Stromal cell of bone marrow (primary cell): ENCODE measurements at places on chromosomes 6 and 20.
A peak's percentile ranks its signal among the peaks of the same experiment; 100 is the strongest.

DNA sequence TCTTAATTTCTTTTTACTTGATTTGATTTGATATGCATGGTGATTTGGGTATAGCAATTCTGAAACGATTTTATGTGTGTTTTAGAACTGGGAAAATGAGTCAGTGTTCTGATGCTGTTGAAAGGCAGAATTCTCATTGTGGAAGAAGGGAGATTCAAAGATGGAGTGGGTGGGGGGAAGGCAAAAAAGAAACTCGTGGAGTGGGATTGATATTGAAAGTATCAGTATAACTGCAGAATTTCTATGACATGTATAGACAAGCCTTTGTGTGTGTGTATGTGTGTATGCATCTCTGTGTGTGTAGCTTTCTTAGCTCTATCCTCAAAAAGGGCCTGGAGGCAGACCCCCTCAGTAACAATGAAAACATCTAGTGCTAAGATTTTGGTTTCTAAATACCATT lies 184.3 kb upstream of the OLIG3 start:
- no peak for DNase-seq

DNA sequence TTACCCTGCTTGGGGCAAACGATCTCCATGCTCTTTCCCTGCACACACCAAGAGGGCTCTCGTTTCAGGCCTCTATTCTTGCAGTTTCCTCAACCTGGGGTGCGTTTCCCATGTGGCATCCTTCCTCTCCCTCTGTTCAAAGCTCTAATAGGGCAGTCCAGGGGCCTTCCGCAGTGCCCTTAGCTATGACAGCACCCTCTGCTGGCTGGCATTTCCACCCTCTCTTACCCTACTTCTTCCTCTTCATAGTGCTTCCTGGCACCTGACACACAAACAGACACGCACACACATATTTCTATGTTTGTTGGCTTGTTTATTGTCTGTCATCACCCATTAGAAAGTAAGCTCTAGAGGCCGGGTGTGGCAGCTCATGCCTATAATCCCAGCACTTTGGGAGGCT lies 294.0 kb downstream of the CLIC5 start:
- no peak for DNase-seq

DNA sequence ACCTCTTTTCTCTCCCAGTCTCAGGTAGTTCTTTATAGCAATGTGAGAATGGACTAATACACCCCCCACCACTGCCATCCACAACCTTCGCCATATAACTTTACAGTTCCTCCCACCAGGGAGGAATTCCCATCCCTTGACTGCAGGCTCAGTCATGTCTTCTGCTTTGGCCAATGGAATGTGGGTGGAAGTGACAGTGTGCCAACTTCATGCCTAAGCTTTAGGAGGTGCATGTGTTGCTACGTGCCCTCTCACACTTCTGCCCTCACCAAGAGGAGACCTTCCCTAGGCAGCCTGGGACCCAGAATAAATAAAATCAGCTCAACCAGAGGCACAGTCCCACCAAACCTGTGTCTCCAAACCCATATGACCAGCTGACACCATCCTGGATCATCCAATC lies 33.0 kb upstream of the LRRN4 start:
- no peak for DNase-seq

GRCh38 chr6:31180500-31180899 lies 10.0 kb upstream of the POU5F1 start:
- DNase-seq, result peak; percentile 78

GRCh38 chr20:39619271-39619785 lies 657.2 kb downstream of the DHX35 start:
- no peak for DNase-seq

DNA sequence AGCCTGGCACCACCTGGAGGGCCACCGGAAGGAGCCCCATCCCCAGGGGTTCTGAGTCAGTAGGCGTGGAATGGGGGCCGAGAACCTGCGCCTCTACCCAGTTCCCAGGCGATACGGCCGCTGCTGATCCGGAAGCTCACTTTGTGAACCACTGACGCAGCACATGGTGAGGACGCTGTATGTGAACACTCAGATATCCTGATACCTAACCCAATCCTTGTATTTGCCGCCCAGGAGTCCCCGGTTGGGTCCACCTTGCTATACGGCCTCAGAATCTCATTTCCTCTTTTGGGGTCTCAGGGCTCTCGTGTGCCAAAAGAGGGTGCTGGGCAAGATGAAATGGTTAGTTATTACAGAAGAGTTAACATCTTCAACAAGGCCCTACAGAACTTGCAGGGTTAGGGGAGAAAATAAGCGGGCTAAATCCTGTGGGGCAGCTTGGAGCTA lies 604 bp upstream of the RAB5IF start:
- DNase-seq, result no peak

- no peak for DNase-seq
Measured at GRCh38 chr6:133165235-133165634, 75.9 kb upstream of the EYA4 start.

GRCh38 chr20:11267131-11267761 lies 593.4 kb upstream of the JAG1 start:
- peak; percentile 88 for DNase-seq

DNA sequence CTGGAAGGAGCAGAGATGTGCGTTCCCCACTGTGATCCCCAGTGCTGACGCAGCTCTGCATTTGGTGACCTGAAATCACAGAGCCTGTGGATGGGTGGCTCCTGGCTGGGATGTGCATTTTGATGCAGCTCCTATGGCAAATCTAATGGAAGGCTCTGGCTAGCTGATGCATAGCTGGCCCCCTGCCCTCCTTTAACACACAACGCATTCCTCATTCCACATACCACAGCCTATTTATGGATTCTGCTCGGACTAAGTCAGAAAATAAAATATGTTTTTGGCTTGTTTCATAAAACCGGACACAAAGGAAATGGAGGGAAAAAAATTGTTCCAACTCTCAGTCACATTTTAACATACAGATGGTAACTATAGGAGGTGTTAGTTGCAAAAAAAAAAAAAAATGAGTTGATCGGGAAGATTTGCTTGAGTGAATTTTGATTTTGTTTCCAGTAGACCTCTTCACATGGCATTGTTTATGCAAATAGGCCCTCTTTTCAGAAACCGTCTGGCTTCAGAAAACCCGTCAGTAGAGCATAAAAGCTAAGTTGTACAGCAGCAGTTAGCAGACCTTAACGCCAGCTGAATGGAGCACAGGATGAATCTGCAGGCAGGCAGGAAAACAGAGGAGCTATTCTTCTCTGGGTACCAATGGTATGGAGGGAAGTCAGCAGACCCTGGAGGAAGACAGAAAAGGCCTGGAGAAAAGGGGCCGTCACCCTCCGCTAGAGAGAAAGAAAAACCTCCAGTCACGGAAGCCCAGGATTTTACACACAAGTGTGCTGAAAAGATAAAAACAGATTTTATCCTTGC lies 215.4 kb downstream of the HDGFL1 start:
- no peak for DNase-seq

DNA sequence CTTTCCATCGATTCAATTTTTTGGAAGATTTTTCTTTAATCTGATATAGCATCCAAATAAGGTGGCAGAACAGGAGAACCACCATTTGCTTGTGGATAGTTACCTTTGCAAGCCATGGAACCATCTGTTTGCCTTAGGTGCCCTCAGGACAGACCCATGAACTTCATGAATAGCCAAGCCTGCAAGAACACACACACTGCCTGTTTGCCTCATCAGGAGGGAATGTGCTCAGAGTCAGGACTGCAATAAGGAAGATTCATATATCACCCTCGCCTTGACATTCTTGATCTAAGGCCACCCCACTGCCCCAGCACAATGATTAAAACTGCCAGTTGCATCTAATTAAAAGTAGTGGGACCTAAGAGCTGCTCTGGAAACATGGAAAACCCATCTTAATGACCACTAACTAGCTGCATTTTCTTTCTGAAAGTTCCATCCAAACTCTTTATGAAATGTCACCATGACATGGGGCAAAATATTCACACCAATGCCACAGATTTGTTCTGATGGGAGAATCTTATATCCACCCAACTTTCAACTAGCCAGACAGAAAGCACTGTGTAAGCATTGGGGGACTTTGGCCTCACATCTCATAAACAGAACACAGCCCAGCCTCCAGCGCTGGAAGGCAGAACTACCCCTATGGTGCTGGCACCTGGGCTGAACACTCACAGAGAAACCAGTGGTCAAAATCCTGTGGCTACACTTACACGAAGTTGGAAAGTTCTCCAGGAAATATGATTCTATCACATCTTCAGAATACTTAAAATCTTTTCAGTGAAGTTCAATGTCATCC lies 48.3 kb downstream of the TBXT start:
- no peak for DNase-seq

- DNase-seq, result no peak
Measured at GRCh38 chr6:167831281-167831828, 4.6 kb downstream of the AFDN start.

DNA sequence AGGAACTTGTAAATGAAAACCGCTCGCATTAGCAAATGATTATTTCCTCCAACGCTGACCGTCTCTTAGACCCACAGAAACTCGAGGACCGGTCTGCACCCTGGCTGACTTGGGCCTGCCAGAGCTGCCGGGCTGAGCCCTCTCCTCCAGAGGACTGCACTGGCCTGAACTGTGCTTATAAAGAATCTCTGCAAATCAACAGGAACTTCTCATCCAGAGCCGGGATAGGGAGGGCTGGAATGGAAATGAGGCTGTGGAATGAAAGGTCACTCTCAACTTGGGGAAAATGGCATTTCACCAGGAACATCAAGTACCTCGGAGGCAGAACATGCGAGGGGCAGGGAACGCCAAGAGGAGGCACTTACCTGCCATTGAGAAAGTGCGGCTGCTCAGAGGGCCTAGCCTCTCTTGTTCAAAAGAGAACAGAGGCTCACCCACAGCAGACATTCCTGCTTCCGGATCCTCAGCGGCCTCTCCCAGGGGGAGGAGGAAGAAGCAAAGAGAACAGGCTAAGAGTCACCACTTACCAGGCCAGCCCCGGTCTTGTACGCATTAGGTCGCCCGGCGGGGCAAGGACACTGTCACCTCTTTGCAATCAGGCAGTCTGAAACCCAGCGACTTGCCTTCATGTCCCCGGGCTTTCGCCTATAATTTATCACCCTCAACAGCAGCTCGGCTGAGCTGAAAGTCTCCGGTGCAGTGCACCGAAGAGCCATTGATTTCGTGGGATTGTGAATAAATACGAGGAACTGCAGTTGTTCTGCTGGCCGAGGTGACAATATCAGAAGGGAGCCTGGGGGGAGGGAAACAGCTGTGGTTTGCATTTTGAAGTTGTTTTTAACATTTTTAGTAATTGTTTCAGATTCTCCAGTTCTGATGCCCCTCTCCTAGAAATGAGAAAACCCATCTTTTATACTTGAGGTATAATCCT lies 37.6 kb downstream of the ZMYND8 start:
- DNase-seq, result no peak

DNA sequence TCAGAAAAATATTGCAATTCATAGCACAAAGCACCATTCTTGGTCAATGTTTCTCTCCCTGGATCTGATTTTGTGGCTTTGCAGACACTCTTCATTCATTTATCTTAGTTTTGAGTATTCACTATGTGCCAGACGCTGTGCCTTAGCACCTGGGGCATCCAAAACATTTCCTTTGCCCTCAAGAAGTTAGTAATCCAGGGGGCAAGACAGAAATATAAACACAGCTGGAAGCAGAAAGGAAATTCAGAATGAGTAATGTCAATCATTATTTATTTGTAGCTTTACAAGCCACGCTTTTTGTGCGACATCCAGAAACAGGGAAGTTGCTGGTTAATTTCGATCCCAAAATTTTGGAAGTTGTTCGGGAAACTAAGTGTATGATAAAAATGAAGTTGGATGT lies 71.4 kb downstream of the DNAH8 start:
- no peak for DNase-seq

DNA sequence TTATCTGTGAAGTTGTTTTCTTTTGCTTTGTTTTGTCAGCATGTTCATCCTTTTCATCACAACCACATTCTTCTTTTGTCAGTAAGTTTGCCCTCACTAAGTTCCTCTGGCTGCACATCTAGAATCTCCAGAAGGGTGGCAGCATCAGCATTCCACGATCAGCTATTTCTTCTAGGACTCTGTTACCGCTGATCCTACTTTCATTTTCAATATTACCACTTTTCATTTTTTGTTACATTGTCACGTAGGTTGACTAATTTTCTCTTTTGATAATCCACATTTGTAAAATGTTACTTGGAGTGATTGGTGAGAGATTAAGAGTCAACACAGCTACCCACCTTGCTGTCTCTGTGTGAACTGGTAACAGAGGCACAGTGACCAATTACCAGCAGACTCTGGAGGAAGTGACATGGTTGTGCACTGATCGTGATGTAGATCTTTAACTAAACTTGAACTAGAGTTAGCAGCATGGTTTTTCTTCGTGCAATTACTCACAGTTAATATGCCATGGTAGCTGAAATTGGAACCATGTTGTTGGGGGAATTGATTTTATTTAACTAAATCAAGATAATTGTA lies 307.9 kb upstream of the SLC35B3 start:
- no peak for DNase-seq

GRCh38 chr20:14407336-14407735 lies 69.9 kb upstream of the FLRT3 start:
- no peak for DNase-seq

DNA sequence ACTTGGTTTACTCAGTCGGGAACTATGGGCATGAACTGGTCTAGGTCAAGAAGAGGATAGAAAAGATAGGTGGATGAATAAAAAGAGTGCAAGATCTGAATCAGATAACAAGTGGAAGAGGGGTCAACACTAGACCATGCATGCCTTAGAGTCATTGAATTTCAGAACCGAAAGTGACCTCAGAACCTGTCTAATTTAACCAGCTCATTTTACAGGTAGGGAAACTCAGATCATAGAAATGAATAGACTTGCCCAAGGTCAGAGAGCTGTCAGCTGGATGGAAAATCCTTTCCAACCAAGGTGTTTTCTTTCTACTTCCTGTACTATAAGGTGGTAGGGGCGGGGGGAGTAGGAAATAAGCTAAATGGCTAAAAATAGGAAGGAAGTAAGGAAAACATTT lies 121.4 kb upstream of the ADGRF1 start:
- no peak for DNase-seq

DNA sequence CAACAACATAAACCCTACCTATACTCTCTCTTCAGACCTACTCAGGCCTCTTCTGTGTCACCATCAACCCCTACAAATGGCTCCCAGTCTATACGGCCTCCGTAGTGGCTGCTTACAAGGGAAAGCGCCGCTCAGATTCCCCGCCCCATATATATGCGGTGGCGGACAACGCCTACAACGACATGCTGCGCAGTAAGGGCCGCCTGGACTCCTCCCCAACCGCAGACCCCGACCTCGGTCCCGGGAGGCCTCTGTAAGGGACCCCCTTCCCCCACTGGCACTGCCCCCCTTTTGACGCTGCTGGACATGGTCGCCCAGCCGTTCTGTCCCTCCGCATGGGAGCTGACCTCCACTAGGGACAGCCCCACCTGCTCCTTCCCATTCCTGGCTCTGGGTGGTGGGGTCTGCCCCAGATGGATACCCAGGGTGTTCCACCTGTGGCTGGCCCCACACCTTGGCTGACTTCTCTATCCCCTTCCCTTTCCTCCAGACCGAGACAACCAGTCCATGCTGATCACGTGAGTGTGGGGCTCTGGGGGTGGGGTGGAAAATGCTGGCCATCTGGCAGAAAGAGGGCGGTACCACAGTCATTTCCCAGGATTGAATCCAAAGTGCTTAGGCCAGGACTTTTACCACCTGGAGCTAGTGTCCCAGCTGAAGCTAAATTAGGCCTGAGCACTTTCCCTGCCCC lies 25.0 kb downstream of the MYH7B start:
- DNase-seq, result no peak

- DNase-seq, result no peak
Measured at GRCh38 chr6:76972474-76972873, 490.8 kb downstream of the HTR1B start.

GRCh38 chr20:32487381-32487780 lies 97.8 kb downstream of the NOL4L start:
- DNase-seq, result no peak

GRCh38 chr20:957544-957943 lies 41.4 kb upstream of the ANGPT4 start:
- DNase-seq, result no peak
